Cardiac septum (tissue), 1 donor: ENCODE measurements at places on chromosomes 2 and 18. TPM values are rescaled to one million over a fixed set of nuclear protein-coding genes. Genes with fewer than 3 reads are reported as not detected.
A peak's percentile ranks its signal among the peaks of the same experiment; 100 is the strongest.

Gene TMEM247
- total RNA-seq: not detected

Gene KCNK3
- 0.70 TPM for total RNA-seq

Gene IDH1
- 17.7 TPM for total RNA-seq

Gene DSG1
- 0.89 TPM for total RNA-seq

Gene CBLN2
- not detected for total RNA-seq

Gene SKOR2
- total RNA-seq: not detected

Gene CYP27C1
- not detected for total RNA-seq

Gene WIPF1
- 20.9 TPM for total RNA-seq

DNA sequence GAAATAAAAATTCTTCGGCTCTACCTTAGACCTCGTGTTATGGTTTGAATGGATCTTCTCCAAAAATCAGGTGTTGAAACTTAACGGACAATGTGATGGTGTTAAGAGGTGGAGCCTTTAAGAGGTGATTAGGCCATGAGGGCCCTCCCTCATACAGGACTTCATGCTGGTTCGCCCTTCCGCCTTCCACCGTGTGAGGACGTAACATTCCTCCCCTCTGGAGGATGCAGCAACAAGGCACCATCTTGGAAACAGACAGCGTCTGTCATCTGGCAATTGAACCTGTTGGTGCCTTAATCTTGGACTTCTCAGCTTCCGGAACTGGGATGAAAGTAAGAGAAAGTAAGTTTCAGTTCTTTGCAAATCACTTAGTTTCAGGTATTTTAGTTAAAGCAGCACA lies 126.3 kb upstream of the SPRED2 start:
- no peak for DNase-seq

- DNase-seq: no peak
Observed at GRCh38 chr18:58156516-58156915, 112.5 kb downstream of the NEDD4L start.

- DNase-seq: no peak
Observed at GRCh38 chr2:206820807-206821206, 55.4 kb downstream of the FASTKD2 start.

- DNase-seq: no peak
Observed at GRCh38 chr18:38010971-38011857, 445.6 kb upstream of the CELF4 start.

DNA sequence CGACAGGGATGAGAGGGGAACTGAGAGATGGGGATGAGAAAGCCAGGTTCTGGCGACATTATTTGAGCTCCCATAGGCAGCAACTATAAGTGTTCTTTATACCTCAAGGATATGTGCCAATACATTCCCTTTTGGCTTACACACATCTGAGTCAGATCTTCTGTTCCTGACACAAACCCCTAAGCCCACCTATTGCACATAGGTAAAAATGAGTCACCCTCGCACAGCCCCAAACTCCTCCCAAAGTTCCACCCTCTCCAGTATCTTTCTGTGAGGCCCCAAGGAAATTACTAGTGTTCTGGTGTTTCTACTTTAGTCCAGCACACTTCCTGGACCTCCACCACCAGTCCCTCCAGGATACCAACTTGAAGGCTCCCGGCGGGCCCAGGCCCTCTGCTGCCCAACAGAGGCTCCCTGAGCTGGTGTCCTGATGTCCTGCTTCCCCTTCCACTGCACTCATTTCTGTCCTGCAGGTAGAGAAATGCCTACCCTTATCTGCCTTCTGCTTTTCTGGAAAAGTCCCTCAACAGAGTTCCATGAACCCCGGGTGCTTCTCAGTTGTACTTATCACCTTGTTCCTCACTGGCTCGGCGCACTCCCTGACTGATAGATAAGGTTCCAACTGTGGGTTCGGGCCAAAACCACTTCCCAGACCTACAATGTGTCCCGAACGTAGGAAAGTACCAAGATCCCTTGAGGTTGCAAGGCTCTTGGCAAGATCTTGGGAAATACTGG lies 125.5 kb downstream of the EN1 start:
- DNase-seq: no peak

GRCh38 chr2:191912764-191913163 lies 65.9 kb upstream of the CAVIN2 start:
- no peak for DNase-seq

GRCh38 chr2:38835990-38836389 lies 39.7 kb downstream of the DHX57 start:
- DNase-seq: no peak

DNA sequence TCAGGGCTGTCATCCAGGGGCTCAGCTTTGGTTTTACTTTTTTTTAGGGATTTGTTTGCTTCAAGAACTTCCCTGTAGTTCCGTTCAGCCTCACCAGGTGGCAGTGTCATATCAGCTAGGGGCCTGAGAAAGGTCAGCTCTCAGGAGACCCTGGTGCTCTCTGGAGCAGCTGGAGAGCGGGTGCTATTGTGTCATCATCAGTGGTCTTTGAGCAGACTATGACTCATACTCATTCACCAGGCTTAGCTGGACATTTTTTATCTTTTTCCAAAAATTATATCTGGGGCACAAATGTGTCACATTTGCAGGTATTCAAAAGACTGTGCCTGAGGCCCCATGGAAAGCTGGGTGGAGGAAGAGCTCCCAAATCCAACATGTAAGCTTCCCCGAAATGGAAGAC lies 24.4 kb downstream of the ZNF892 start:
- no peak for DNase-seq

DNA sequence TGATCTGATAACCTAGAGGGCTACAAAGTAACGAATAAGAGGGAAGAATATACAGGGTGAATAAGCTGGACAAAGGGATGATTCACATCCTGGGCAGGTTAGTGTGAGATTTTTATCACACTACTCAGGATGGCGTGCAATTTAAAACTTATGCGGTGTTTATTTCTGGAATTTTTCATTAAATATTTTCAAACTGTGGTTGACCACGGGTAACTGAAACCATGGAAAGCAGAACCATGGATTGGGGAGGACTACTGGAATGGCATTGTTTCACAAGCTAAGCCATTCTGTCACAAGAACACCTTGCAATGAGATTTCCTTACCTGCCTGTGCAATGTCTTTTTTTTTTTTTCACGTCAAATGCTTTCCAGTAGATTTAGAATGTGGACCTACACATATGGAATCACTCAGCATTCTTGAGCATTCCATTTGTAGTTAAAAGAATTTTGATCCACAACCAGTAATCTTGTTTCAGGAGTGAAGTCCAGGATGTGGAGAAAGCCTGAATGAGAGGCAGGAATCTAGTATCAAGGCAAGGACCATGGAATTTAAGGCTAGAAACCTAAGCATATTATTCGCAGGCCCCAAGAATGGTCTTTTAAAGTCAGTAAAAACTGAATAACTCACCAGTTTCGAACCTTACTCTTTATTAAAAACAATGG lies 8.0 kb upstream of the CDK15 start:
- DNase-seq: no peak

DNA sequence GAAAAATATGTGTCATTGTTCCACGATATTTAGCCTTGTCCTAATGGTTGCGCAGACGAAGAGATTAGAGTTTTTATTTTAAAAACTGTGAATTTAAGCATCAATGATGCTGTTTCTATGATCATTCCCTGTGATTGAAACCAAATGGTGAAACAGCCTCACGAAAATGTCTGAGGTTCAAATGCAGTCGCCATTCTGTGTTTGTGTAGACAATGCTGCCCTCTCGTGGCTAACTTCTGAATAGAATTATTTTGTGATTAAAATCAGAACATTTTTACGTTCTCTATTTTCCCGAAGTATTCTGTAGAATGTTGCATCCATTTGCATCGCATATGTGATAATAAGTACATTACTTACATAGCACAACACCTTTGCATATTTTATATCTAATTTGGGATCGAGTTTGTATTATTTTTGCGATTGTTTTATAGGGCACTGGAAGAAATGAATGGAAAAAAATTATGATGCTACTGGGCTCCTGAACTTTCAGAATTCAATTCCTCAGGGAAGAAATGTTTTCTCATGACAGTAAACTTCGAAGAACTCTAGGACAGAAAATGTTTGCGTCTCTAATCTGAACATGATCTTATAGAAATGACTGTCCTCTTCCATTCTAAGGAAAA lies 54.8 kb upstream of the CREB1 start:
- no peak for DNase-seq

DNA sequence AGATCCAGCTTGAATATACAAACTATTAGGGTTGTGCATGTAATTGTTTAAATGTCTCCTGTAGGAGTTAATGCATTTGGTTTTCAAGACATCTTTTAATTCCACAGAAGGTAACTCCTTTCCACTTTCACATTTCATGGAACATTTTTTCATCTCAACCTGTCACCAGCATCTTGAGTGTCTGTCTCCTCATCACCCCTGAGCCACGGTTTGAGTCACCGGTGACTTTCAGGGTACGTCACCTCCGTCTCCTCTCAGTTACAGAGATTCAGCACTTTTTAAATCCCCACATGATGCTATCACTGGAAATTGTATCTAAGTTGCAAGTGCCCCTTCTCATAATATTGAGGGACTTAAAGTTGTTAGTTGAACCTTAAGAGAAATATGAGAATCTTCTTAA lies 25.3 kb downstream of the GPR55 start:
- no peak for DNase-seq

GRCh38 chr18:35189510-35189909 lies 51.3 kb upstream of the ZNF397 start:
- no peak for DNase-seq

DNA sequence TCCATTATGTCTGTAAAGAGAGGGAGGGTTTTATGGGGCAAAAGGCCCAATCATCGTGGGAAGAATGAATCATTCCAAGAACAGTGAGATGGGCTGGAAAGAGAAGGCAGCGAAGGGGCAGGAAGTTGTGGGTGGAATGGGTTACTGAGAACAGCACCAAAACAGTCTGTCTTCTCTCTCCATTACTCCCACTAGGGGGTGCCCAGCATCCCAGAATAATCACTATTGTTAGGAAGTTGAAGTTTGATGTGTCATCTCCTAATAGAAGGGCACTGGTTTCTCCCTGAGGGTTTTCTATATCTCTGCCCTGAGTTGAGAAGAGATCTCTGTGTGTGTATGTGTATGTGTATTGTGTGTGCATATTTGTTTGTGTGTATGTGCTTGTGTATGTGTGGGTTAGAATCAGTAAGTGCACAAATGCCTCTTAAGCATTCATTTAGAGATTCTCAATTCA lies 76.6 kb upstream of the MAP4K3 start:
- DNase-seq: no peak

GRCh38 chr2:12314127-12314760 lies 402.5 kb upstream of the TRIB2 start:
- no peak for DNase-seq

DNA sequence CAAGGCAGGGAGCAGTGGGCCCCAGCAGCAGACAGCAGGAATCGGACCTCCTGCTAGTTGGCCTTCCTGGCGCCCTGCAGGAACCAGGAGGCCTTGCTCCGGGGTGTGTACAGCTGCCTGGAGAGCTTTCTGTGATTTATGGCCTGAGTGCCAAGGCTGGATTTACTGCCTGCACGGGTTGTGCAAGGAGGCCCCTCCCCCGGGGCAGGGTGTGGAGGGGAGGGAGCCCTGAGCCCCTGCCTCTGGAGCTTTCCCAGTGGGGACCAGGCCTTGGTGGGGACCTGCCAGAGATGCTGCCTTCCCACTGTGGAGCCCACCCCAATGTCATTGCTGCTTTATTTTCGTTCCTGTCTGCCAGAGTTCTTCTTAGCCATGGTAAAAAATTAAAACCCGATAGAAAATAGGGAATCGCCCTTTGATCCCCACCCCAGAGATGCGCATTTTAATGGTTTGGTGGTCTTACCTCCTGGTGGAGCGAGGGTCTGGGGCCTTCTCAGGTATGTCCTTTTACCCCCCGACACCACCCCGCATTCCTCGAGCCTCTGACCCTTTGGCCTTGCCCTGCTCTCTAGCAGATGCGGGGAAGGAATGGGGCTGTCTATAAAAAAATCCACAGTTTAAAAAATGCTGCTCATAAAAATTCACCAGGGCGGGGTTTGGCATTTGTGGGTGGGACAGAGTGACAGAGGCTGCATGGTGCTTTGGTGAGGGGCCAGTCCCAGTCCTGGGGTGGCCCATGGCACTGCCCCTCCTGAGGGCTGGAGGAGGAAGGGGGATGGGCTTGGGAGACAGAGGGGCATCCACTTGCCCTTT lies 6.9 kb upstream of the RALB start:
- DNase-seq: peak; percentile 46

DNA sequence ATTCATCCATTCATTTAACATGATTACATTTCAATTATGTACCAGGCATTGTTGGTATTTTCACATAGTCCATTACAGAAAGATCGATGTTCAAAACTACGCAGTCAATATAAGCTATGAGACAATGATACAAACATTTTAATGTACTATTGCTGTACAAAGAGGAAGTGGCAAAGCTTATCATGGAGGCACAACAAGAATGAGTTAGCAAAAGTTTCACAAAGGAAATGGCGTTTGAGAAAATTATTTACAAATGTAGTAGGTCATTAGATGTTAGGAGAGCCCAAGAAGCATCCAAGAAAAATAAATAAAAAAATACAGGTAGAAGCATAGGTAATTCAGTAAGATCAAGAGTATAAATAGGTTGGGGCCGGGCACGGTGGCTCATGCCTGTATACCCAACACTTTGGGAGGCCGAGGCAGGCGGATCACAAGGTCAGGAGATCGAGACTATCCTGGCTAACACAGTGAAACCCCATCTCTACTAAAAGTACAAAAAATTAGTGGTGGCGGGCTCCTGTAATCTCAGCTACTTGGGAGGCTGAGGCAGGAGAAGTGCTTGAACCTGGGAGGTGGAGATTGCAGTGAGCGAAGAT lies 1730.8 kb upstream of the CELF4 start:
- no peak for DNase-seq

DNA sequence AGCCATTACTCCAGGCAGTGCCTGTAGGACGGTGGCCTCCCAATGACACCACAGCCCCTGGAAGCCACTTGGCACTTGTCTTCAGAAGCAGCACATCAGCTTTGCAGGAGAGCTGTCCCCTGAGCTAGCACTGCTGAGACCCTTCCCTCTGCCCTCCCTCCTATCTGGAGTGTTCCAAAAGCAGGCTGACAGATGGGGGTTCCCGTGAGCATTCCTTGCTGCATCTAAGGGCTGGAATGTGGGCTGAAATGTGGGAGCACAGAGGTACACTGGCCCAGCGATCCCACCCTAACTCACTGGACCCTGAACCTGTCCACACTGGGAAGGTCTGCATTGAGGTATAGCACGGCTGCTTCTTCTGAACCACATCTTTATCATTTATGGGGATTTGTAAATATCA lies 230.1 kb downstream of the ANAPC1 start:
- no peak for DNase-seq

GRCh38 chr2:3620834-3621233 lies 25.9 kb downstream of the COLEC11 start:
- no peak for DNase-seq

DNA sequence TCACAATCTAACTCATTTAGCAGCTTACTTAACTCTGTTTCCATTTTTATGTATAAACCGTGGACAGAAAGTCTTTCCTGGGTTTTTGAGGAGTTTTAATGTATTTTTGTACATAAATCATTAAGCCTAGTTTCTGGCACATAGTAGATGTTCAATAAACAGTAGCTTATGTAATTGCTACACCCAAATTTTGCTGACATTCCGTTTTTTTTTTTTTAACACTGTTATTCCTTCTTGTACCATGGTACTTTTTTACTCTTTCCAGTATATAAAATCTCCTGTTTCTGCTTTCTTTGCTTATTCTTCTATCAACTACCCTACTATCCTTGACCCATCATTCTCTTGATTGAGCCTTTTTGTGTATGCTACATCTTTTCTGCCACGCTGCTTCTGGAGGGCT lies 1151.3 kb upstream of the CRIM1 start:
- no peak for DNase-seq
